ENCODE measurements at places on chromosomes 2 and 18.

GRCh38 chr2:147365622-147366021 is 479.2 kb upstream of the ACVR2A start:
- no peak for DNase-seq

GRCh38 chr2:127599211-127599610 is 46.7 kb upstream of the GPR17 start:
- DNase-seq = no peak

GRCh38 chr2:98455494-98455976 is 10.9 kb downstream of the INPP4A start:
- no peak for DNase-seq

- DNase-seq = no peak
Observed at GRCh38 chr2:48034295-48034694, 128.0 kb upstream of the FBXO11 start.

DNA sequence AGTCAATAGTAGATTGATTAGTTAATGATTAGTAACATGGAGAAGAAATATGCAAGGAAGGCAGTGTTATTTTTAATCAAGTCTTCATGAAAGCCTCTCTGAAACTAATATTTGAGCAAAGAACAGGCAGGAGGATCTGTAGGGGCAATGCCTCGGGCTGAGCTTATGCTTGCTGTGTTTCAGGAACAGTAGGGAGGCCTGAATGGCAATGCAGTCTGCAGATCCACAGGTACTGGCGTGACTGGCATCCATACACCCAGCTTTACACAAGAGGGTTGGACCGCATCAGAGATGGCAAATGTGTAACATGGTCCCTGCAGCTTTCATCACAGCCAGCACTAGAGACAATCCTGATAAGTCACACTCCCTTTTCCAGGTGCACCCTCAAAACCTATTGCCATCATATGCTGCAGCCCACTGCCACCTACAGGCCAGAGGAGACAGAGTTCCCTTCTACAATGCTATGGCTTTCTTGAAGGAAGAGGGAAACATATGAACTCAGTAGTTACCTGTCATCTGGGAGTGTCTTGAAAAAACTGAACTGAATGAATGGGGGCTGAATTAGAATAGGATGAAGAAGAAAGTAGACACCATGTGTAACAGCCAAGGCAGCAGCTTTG is 582.4 kb upstream of the RAB6C start:
- DNase-seq = peak; percentile 25

GRCh38 chr2:240024766-240025165 is 376 bp downstream of the NDUFA10 start:
- DNase-seq = peak; percentile 36

GRCh38 chr2:51579412-51579811 is 547.5 kb upstream of the NRXN1 start:
- DNase-seq = no peak

Data from frontal cortex (tissue), 4 donors.